ENCODE measurements at places on chromosomes 11 and 22. TPM values are rescaled to one million over a fixed set of nuclear protein-coding genes. Genes with fewer than 3 reads are reported as not detected.

- no peak for DNase-seq
Observed at GRCh38 chr11:36000616-36001190, 56.8 kb downstream of the LDLRAD3 start.

IGLL1 gene
- polyA plus RNA-seq, result not detected

GRCh38 chr22:37930270-37930951 lies 23.0 kb downstream of the C22orf23 start:
- peak; percentile 60 for DNase-seq

DNA sequence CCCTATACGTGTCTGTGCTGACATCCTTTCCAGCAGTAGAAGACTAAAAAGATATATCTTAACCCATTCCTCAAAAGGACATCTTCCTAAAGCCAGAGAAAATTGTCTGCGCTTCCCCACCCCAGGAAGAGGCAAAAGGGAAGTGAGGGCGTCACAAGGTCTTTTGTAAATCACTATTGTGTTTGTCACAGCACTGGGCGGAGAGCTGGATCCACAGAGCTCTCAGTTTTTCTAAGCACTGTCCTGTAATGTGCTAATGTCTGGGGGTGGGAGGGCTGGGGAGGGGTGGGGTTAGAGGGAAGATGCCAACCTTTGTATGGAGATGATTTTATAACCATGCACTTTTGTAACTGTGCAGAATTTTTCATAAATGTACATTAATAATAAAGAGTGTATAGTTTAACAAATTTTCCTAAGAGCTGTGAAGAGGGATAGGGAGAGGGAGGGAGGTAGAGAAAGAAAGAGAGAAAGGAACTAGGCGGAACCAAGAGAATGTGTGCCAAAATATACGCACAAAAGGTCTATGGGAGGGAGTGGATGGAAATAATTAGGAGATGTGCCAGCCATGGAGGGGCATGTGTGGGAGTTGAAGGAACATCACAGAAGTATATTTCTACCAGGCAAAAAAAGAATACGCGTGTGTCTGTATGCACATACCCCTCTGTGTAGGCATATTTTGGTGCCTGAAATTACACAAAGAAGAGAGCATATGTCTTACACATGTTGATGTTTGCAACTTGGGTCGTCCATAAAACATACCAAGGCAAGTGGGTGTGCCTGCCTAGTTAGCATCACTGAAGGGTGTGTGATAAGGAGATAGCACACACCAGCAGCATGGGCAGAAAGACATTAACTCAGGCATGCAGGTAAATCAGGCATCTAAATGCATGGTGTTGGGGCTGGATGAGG lies 9.8 kb downstream of the LRRC55 start:
- DNase-seq, result no peak

DNA sequence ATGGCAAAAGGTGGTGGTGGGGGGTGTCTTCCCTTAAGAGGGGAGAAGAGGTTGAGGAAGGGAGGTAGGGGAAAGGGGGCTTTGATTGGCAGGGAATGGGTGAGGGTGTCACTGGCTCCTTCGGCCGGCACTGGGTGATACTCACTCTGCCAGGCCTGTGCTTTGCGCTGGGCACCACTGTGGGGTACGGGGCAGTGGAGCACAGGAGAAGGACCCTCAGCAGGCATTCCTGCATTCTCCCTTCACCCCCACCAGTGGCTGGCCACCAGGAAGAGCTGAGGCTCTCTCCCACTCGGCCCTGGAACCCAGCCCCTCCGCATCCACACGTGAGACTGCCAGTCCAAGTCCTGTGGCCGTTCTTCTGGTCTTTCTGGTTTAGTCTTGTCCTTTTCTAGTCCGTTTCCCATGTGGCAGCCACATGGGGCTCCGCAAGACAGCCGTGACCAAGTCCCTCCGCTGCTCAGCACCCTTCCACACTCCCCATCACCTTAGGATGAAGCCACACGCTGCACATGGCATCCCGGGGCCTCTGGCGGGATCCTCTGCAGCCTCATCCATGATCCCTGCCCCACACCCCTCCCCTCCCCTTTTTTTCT lies 8.0 kb downstream of the CAPN5 start:
- no peak for DNase-seq

CRYBA4 gene
- not detected for polyA plus RNA-seq

APOBEC3H gene
- not detected for polyA plus RNA-seq

DNA sequence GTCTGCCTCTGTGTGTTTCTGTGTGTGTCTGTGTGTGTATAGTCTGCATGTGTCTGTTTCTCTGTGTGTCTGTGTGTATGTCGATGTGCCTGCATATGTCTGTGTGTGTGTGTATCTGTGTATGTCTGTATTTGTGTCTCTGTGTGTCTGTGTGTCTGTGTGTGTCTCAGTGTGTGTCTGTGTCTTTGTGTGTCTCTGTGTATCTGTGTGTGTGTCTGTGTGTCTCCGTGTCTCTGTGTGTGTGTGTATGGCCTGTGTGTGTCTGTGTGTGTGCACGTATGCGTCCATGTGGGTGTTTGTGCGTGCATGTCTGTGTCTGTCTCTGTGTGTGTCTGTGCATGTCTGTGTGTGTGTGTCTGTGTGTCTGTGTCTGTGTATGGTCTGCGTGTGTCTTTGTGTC lies 439 bp downstream of the SNX32 start:
- no peak for DNase-seq

OR8D4 gene
- polyA plus RNA-seq, result not detected

- no peak for DNase-seq
Observed at GRCh38 chr11:124627546-124627945, 4.9 kb downstream of the TBRG1 start.

DNA sequence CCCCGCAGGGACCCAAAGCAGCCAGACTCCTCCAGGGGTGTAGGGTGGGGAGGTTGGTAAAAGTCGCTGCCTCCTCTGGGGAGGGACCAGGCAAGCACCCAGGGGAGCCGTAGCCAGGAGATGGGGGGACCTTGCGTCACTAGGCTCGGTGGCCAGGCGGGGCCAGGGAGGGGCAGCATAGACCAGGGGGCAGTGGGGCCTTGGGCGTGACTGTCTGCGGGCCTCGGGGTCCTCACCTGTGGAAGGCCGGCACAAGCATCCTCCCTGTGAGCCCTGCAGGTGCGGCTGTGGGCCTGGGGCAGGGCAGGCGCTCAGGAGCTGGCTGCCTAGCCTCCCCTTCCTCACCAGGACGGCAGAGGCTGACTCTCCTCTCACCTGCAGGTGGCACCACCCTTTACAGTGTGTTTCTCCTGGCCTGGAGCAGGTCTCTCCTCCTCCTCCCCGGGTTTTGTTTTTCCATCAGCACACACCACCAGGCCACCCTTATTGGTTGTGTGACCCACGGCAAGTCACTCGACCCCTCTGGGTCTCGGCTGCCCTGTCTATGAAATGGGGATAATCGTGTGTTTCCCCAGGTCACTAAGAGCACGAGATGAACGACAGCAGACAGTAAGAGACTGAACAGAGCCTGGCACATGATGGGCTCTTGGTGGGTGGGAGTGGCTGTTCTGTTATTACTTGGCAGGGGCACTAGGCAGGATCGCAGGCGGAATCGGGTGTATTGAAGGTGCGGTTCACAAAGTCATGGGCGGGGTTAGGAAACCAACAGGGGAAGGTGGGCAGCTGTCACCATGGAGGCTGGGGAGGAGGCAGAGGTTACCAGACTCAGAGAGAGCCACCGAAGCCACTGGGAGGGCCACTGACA lies 52.7 kb downstream of the FLRT1 start:
- DNase-seq, result no peak

C22orf42 gene
- not detected for polyA plus RNA-seq

- DNase-seq, result no peak
Observed at GRCh38 chr22:20591295-20591645, 83.9 kb downstream of the MED15 start.

- no peak for DNase-seq
Observed at GRCh38 chr22:34427841-34428240, 507.6 kb upstream of the LARGE1 start.

INS gene
- not detected for polyA plus RNA-seq

DNA sequence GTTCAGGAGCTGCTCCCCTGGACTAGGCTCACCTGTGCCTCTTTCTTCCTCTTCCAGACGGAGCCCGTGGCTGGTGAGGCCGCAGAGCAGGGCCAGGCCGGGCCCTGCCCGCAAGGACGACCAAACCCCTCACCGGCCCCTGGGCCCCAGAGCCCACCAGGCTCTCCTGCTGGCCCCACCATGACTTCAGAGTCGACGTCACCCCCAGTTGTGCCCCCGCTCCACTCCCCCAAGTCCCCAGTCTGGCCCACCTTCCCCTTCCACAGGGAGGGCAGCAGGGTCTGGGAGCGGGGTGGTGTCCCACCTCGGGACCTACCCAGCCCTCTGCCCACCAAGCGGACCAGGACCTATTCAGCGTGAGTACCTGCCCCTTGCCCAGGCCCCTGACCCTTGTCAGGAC lies 11.0 kb downstream of the CSDC2 start:
- no peak for DNase-seq

- peak; percentile 77 for DNase-seq
Observed at GRCh38 chr11:32006799-32007388, 84.0 kb upstream of the RCN1 start.

GRCh38 chr22:43239193-43239780 lies 52.4 kb upstream of the TTLL12 start:
- DNase-seq, result no peak

GRCh38 chr11:96001037-96001436 lies 77.1 kb upstream of the MTMR2 start:
- DNase-seq, result peak; percentile 96

GRCh38 chr11:84564180-84564866 lies 1062.8 kb downstream of the DLG2 start:
- DNase-seq, result peak; percentile 65

DNA sequence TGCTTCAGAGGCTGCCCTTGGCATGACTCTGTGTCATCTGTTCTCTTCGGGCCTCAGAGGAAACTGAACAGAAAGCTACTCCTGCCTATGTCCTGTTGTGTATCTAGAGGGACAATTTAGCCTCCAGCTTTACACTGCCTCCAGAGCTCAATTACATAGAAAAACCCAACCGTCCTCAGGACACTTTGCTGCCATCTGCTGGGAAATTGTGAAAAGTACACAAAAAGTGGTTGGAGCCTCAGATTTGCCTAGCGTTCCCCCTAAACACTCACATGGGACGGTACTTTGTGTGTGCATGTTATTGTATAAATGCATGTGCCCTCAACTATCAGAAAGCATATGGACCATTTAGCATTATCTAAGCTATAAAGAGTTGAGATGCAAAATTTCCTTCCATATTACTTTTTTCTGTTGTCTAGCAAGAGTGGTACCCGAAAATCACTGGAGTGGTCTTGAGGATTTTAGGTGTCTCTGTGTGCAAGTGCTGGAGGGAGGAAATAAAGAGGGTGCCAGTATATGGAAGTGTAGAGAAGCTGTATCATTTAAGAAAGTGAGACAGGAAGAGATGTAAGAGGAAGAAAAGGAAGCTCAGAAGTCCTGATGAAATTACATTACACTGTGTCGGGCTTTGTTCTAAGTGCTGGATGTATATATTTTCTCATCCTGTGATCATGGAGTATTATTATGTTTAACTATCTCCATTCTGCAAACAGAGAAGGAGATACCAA lies 8.7 kb upstream of the MS4A4E start:
- peak; percentile 1 for DNase-seq

DNA sequence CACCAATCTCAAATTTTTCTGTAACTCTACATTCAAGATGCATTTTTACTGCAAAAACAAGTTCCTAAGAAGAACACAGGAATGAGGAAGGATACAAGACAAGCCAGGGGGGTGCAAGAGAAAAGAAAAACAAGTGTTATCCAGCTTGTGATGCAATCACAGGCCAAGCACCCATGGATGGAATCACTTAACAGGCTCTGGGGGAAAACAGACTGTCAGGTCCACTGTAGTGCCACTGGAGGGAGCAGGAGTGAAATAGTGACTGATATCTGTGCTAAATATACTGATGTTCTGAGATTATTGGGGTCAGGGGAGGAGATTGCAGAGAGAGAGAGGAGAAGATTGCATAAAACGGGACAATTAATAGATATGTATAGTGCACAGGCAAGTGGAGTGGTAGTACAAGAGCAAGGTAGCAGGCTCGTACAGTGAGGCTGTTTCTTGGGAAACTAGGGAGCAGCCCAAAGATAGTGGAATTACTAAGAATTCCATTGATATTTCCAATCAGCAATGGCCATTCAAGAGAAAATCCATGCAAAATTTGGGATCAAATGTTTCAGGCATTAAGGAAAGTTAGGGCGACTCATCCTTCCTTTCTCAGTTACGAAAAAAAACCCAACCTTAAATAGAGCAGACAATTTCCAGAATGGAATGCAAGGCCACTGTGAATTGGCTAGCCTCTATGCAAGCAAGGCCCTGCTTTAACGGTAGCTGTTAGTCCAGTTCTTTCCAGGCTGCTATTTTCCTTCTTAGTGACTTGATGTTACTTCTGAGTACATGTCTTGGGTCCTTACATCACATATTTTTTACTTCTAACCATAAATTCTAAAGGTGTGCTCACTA lies 52.2 kb upstream of the CEP126 start:
- peak; percentile 87 for DNase-seq

DNA sequence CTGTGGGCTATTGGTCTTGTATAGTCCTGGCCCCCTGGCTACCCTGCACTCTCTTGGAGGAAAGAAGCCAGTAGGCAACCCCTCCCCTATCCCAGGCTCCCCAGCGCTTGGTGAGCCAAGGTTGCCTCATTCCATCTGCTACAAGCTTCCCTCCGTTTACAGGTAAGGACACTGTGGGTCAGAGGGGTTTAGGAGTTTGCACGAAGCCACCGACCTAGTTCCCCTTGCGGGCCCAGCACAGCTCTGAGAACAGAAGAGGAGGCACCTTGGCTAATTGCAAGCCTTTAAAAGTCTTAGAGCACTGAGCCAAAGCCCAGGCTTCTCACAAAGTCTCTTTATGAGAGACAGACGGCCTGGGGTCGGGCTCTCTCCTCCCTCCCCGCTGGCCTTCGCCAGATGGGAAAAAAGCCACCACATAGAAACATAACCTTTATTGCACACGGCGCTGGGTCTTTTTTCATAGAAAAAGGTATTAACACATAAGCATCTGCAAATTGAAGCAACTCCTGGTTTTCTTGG lies 99.8 kb downstream of the CEP164 start:
- DNase-seq, result no peak

NTM gene
- 49.0 TPM for polyA plus RNA-seq

ACRV1 gene
- 0.10 TPM for polyA plus RNA-seq

GRCh38 chr22:33401291-33401690 lies 343.1 kb upstream of the SYN3 start:
- peak; percentile 71 for DNase-seq

GRCh38 chr11:45667929-45668680 lies 2.7 kb upstream of the CHST1 start:
- DNase-seq, result no peak

DNA sequence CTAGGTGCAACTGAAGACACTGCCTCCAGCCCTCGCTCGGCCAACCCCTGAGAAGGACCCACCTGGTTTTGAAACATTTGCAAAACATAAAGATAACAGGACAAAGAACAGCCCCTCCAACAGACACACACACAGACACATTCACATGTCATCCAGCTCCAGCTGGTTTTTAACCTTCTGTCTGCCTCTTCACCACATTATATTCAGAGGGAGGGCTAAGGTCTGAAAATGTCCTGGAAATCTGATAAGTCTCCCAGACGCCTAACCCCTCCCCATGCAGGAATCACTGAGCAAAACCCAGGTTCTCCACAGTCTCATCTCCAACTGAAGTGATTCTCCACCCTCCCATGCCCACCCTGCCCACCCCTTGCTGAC lies 29.4 kb downstream of the PACSIN2 start:
- no peak for DNase-seq

- peak; percentile 3 for DNase-seq
Observed at GRCh38 chr11:109798521-109798920, 294.7 kb upstream of the ZC3H12C start.

- no peak for DNase-seq
Observed at GRCh38 chr11:66063900-66064299, 6.2 kb upstream of the PACS1 start.
